ENCODE measurements at places on chromosomes 1 and 21.
A peak's percentile ranks its signal among the peaks of the same experiment; 100 is the strongest.

- DNase-seq, result no peak
Observed at GRCh38 chr21:40235528-40235927, 368.3 kb downstream of the PCP4 start.

DNA sequence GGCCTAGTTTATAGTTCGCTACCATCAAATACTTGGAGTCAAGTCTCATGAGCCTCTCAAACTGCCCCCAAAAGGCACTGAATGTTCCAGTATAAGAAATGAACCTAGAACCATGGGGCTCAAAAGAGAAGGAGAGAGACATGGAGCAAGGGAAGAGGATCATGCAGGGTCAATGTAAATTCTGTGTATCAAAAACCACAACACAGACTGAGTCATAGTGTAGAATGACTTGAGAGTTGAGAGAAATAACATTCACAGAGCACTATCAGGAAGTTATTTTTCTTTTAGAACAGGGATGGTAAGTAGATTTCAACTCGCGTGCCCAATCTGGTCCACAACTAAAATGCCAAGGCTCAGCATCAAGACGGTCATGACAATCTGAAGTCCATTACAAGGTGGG is 59.8 kb downstream of the GNG12 start:
- peak; percentile 65 for DNase-seq

DNA sequence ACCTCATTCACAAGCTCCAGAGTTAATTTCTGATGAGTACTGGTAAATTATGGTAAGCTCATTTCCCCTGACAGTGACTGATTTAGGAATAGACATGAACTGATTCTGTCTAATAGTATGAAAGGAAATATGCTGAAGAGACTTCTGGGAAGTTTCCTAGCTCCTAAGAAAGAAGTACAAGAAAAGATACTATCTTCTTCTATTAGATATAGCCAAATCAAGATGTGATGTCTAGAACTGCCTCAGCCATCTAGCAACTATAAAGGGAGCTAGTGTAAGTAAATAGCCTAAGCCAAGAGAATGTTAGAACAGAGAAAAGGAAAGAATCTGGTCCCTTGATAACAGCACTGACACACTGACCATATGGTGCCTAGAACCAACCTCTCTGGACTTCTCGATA is 10.7 kb upstream of the PHTF1 start:
- no peak for DNase-seq

GRCh38 chr21:42672699-42673458 is 19.5 kb downstream of the PDE9A start:
- peak; percentile 97 for DNase-seq

DNA sequence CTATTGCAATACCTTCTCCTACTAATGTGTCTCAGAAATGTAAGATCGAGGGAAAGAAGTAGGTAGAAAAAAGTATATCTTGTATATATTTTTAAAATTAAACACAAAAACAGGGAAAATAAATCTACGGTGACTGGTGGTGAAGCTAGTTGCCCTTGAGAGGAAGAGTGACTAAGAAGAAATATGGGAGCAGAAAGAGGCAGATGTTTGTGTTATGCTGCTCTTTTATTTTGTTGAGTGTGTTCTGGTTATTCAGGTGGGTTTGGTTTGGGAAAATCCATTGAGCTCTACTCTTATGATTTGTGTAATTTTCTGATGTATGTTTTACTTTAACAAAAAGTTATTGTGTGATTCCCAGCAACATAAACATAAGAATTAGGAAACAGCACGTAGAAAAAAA is 444.9 kb upstream of the B3GALT2 start:
- peak; percentile 54 for DNase-seq

DNA sequence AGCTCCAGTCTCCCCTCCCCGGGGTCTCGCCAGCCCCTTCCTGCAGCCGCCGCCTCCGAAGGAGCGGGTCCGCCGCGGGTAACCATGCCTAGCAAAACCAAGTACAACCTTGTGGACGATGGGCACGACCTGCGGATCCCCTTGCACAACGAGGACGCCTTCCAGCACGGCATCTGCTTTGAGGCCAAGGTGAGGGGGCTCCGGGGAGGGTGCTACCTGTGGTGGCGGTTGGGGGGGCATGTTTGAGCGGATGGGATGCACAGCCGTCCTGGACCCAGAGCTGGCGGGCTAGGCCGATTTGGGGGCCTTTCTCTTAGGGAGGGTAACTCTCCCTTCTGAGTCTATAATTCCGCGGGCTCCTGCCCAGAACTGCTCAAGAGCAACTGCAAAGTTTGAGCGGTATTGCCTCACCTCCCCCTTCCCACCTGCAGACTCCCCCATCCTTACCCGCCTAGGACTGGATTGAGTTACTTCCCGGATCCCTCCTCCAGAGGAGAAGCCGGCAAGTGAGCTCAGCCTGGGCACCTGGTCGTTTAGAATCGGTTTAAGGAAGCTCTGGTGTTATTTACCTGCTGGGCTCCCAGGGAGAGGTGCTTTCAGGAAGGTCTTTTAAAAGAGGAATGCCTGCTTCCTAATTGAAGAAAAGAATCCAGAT is 730 bp downstream of the NOS1AP start:
- DNase-seq, result no peak

DNA sequence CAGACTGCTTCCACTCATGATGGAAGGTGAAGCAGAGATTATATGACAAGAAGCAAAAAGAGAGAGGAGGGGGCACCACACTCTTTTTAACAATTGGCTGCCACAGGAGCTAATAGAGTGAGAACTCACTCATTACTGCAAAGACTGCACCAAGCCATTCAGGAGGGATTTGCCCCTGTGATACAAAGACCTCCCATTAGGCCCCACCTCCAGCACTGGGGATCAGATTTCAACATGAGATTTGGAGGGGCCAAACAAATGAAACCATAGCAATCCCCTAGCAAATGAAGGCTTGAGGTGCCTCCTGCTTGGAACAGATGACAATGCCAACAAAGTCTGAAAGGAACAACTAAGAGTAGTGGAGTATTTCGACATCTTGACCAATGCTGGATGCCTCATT is 122.5 kb upstream of the COA6 start:
- no peak for DNase-seq

DNA sequence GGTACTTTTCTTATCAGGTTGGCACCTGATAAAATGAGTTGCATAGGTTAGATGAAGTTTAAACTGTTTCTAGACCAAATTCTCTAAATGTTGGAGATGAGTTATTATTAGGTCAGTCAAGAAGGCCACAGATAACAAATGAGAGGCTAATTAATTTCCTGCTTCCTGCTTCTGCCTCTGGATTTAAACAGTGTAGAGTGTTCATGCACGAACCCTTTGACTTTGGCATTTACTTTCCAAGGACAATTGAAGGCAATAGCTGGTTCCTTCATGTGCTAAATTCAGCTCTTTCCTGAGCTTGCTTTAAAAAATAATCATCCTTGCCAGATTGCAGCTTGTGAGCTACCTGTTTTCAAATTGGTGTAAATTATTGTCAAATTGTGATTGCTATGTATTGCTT is 80.6 kb downstream of the RASAL2 start:
- DNase-seq, result peak; percentile 46

GRCh38 chr1:225825078-225825477 is 15.2 kb downstream of the EPHX1 start:
- no peak for DNase-seq
